Stimulated activated memory B cell treated with anti-CD40 and anti-IgM and Interleukin-4, amounts not matched to agents 10 μg/mL and 1 μg/mL and 100 μg/mL, for 72 hours (primary cell): ENCODE measurements at places on chromosomes 12 and 14.

- no peak for ATAC-seq
Observed at GRCh38 chr14:106023411-106023810, 497.0 kb downstream of the TMEM121 start.

GRCh38 chr12:88420457-88420856 lies 159.8 kb downstream of the KITLG start:
- ATAC-seq: no peak

GRCh38 chr14:26218861-26219260 lies 379.0 kb downstream of the NOVA1 start:
- ATAC-seq: no peak

GRCh38 chr12:5921966-5922899 lies 22.8 kb downstream of the ANO2 start:
- ATAC-seq: no peak

- ATAC-seq: no peak
Observed at GRCh38 chr14:65006261-65006721, 19.6 kb downstream of the FNTB start.

DNA sequence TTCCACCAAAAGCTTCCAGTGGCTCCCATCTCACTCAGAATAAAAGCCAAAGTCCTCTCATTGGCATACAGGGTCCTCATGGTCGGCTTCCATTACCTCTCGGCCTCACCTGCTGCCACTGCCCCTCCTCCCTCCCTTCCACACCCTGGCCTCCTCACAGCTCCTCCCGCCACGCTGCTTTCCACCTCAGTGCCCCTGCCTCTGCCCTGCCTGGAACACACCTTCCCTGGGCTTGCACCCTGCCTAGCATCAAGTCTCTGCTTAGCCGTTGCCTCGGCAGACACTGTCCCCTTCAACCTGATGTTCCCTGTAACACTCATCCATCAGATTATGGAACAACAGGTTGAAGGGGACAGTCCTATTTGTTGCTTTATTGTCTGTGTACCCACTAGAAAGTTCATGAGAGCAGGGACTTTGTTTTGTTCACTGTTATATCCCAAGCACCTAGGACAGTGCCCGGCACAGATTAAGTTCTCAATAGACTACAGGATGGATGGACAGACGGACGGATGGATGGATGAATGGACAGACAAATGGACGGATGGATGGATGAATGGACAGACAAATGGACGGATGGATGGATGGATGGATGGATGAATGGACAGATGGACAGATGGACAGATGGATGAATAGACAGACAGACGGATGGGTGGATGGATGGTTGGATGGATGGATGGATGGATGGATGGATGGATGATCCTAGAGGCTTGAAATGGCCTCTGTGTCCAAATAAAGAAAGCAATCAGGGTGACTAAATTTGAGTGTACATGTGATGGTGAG lies 14.9 kb downstream of the FIGNL2 start:
- no peak for ATAC-seq

GRCh38 chr14:70108419-70108818 lies 80.3 kb downstream of the SLC8A3 start:
- ATAC-seq: no peak

DNA sequence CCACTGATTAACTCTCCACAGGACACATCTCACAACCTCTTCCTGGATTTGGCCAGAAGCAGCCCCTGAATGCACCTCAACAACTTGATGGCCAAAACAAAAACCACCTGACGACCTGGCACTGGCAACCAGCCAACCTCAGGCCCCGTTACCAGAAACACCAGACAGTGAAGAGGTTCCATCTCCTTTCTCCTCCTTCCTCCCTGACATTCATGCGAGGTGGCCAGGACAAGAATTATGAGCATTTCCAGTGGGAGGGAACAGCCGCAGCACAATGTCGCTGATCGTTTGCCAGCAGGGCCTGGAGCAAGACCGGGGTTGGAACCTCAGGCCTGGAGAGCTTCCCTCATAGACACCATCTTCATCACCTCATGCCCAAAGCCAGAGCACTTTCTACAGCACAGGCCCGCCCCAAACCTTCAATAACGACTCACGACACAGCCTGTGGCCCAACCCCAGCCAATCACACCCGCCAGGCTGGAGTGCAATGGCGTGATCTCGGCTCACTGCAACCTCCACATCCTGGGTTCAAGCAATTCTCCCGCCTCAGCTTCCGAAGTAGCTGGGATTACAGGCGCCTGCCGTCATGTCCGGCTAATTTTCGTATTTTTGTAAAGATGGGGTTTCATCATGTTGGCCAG lies 48.7 kb downstream of the CCDC88C start:
- no peak for ATAC-seq

- ATAC-seq: no peak
Observed at GRCh38 chr12:99146730-99147129, 500.8 kb upstream of the GARIN6 start.

DNA sequence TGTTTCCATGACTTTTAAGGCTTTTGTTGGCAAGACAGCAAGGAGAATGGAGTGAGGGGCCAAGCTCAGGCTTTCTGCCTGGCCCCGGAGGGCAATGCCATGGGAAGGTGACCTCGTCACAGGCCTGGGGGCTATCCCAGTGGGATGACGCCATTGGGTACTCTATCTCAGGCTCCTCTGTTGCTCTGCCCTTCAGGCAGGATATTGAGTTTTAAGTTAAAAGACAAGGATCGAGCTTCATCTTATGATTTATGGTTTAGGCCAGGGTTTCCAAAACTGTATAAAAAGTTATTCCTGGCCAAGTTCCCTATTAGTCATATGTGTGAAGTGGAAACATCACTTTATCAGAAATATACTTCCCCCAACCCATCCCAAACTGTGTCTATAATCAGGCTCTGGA lies 127.7 kb downstream of the ZFP36L1 start:
- no peak for ATAC-seq

DNA sequence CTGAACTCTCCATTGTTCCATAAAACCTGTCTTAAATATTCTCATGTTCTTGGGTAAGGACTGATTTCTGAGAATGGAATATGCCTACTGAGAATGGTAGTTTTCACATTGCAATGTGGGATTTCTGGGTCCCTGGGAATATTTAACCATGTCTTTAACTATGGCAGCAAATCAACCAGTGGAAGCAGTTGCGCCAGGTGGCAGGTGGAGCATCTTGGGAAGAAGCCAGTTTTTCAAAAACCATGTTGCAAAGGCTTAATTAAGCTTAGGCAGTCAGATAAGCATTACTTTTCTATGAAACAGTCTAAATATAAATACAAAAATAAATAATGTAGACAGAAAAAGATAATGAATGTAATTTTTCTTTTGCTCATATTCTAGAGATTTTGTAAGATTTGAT lies 448.1 kb downstream of the ADAMTS20 start:
- no peak for ATAC-seq

- ATAC-seq: no peak
Observed at GRCh38 chr12:69397978-69398377, 38.4 kb downstream of the YEATS4 start.
